Sigmoid colon (tissue), 7 donors: ENCODE measurements at places on chromosomes 2 and 18. TPM values are rescaled to one million over a fixed set of nuclear protein-coding genes. Genes with fewer than 3 reads are reported as not detected.

GRCh38 chr18:36149514-36150289 lies 20.0 kb downstream of the ELP2 start:
- H3K4me1 ChIP-seq: no peaks in the 10 kb centered on the region
- no peak overlapping the region for H3K4me3 ChIP-seq
- H3K27me3 ChIP-seq: no peaks in the 10 kb centered on the region
- DNase-seq: no peak
- H3K36me3 ChIP-seq: peaks cover 31% of the 10 kb centered on the region

Gene PROKR1
- 0.20 TPM for polyA plus RNA-seq

DNA sequence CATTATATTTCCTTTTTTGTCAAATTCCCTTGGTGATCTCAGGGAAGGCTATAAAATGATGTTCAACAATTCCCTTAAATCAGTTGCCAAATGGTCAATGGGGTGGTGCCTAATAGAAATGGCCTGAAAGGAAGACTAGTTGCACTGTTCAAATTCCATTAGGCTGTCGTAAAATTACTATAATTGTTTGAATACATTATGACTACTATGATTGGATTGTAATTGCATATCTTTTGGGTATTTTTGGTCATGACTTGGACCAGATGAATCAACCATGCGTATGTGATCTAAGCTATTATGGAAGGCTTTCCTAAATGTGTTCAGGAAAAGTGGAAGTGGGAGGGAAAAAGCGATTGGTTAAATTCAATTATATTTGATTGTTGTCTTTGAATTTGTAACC lies 41.3 kb upstream of the KCNE4 start:
- no peaks in the 10 kb centered on the region for H3K36me3 ChIP-seq
- no peak for DNase-seq
- H3K4me1 ChIP-seq: no peaks in the 10 kb centered on the region
- no peaks in the 10 kb centered on the region for H3K27me3 ChIP-seq
- no peak overlapping the region for H3K27ac ChIP-seq
- no peak overlapping the region for H3K4me3 ChIP-seq

Gene RAB6C
- not detected for polyA plus RNA-seq

Gene IL1RL2
- 0.60 TPM for polyA plus RNA-seq

Gene FASTKD2
- 16.4 TPM for polyA plus RNA-seq

Gene DSG4
- 0.09 TPM for polyA plus RNA-seq

DNA sequence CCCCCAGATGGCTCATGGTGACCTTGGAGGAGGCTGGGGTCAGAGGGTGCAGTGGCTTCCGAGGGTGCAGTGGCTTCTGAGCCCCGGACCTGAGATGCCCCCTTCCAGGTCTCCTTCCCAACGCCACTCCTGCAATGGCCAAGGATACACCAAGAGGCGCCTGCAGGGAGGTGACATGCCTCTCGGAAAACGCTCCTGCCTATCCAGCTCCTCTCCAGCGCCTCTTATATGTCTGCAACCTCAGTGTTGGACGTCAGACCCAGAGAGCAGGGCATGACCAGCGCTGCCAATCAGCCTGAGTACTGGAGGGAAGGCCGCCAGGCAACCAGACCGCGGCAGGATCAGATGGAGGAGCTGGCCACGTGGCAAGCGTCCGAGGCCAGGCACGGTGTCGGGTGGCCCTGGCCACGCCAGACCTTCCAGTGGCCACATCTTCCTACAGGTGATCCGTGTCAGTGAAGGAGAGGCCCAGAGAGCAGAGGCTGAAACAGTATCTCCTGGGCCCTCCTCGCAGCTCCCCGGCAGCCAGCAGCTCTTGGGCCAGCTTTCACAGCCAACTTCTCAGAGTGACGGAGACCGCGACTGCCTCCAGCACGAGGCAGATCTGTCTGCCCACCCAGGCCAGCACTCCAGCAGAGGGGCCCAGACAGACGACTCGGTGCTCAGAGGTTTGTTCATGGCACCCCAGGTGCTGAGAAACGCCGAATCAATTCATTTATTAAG lies 199.5 kb upstream of the SALL3 start:
- H3K27ac ChIP-seq: no peak overlapping the region
- no peak overlapping the region for H3K4me3 ChIP-seq
- no peak for DNase-seq
- H3K36me3 ChIP-seq: no peaks in the 10 kb centered on the region
- no peaks in the 10 kb centered on the region for H3K4me1 ChIP-seq

DNA sequence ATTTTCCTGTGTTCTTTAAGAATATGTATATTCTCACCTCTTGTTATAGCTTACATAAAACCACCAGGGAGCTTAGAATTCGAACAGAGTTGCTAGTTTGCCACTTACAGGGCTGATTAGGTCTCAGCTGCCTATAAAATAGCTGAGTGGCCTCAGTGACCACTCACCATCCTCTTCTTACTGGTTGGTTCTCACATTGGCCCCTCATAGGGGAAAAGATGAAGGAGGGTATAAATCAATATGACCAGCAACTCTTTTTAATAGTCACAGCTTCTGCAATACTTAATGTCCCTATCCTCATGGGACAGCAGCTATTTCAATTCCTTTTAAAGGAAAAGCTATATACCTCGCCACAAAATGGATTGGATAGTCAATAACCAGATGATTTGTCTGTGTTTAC lies 199.4 kb upstream of the CDH20 start:
- H3K4me3 ChIP-seq: no peak overlapping the region
- H3K4me1 ChIP-seq: no peaks in the 10 kb centered on the region
- no peaks in the 10 kb centered on the region for H3K36me3 ChIP-seq
- no peaks in the 10 kb centered on the region for H3K27me3 ChIP-seq

GRCh38 chr2:114294741-114295140 lies 147.7 kb upstream of the DPP10 start:
- H3K27ac ChIP-seq: no peak overlapping the region
- H3K4me1 ChIP-seq: no peaks in the 10 kb centered on the region

Gene POTEI
- not detected for polyA plus RNA-seq

Gene AFTPH
- polyA plus RNA-seq: 37.2 TPM

DNA sequence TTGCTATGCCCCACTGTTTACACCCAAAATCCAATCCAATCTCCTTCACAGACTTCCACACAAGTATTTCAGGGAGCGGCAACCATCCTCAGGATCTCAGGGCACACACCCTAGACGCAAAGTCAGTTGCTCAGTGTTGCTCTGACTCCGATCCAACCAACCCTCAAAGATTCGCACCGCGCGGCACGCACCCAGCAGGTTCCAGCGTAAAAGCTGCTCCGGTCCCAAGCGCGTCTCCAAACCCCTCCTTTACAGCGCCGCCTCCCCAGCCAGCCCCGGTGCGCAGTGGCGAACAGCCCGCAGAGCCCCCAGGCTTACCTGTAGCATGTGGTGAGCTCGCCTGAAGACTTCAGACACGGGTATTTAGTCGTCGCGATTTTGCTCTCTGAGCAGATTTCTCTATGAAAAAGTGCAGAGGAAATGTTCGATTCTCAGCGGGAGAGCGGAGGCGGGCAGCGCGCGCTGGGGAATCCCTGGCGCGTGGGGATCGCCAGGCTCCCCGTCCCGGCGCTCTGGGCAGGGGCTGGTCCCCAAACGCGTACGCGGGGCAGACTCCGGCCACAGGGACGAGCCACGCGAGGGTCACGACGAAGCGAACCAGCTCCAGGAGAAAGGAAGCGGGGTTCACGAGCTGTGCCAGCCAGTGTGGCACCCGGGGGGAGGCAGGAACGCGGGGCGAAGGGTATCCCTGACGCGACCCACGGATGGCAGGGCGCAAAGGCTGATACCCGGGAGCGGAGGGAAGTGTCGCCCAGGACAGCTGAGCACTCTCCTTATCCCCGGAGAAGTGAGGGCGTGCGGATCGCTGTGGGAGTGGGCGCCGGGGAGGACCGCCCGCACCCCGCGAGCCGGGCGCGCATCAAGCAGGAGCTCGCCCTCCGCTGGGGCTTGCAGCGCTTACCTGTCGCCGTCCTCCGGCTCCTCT lies 650 bp downstream of the CCBE1 start:
- peak; percentile 78 for DNase-seq
- H3K27ac ChIP-seq: peak overlapping the region; percentile 89
- H3K4me3 ChIP-seq: peak overlapping the region; percentile 77
- H3K4me1 ChIP-seq: peaks cover 3% of the 10 kb centered on the region
- no peaks in the 10 kb centered on the region for H3K36me3 ChIP-seq

- H3K27ac ChIP-seq: peak overlapping the region; percentile 51
- no peaks in the 10 kb centered on the region for H3K27me3 ChIP-seq
- H3K36me3 ChIP-seq: no peaks in the 10 kb centered on the region
- peaks cover 34% of the 10 kb centered on the region for H3K4me1 ChIP-seq
- no peak overlapping the region for H3K4me3 ChIP-seq
These were observed 39.1 kb downstream of the FRZB start for GRCh38 chr2:182827182-182827879.

Gene DSC1
- polyA plus RNA-seq: not detected

DNA sequence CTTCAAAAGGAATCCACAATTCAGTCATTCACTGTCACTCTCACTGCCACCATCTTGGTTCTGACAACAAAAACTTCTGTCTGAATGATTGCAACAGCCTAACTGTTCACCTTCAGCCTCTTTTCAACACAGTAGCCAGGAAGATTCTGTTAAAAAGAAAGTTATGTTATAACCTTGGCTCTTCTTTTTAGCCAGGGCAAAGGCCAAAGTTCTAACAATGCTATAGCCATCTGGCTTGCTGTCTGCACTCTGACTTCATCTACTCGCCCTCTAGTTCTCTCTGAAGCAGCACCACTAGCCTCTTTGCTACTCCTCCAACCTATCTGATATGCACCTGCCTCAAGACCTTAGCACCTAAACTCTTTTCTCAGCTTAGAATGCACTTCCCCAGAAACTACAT lies 158.5 kb downstream of the ZNF385B start:
- no peak overlapping the region for H3K27ac ChIP-seq
- H3K36me3 ChIP-seq: no peaks in the 10 kb centered on the region
- DNase-seq: no peak
- no peaks in the 10 kb centered on the region for H3K27me3 ChIP-seq
- no peak overlapping the region for H3K4me3 ChIP-seq

Gene RNF181
- polyA plus RNA-seq: 179 TPM
